ENCODE measurements at places on chromosomes 2 and 18.

DNA sequence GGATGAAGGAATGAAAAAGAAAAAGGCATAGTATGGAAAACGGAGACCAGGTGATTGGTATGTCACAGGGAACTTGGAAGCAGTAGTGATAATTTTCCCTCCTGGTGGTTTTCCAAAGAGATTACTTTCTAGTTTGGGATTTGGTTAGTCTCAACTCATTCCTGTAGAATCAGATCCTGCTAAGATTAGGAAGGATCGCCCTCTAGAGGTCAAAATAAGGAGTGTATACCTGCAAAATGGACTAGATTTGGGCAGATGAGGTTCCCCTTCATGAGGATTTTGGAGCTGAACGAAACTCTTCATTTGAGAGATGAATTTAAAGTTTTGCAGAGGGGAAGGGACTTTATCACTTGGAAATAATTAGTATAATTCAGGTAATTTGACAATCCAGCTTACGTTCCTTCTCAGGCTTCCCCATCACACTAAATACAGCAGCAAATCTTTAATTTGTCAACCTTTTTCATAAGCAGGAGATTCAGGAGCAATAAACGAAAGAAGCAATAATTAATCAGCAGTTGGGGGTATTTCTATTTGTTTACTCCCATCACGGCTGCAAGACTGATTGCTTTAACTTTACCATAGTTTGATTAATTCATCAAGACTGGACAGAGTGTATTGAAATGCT, 65.2 kb downstream of the CCDC195 start:
- DNase-seq, result no peak

GRCh38 chr2:209582281-209582680, 158.4 kb downstream of the MAP2 start:
- no peak for DNase-seq

DNA sequence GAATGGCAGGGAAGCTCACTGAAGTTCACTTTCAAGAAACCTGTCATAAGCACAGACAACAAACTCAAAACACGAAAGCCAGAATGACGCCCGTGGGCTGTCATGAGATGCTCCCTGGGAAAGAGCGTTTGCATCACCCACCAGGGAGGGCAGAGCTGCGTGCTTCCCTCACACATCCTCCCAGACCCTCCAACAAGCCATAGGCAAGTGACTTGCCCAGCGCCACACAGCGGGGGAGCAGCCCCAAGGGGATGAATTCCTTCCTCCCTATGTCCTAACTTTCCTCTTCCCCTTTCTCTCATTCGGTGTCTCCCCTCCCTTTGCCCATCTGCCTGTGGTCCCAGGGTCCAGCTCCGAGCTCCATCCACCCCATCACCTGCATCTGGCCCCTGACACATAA, 10.7 kb downstream of the BIN1 start:
- DNase-seq, result no peak

DNA sequence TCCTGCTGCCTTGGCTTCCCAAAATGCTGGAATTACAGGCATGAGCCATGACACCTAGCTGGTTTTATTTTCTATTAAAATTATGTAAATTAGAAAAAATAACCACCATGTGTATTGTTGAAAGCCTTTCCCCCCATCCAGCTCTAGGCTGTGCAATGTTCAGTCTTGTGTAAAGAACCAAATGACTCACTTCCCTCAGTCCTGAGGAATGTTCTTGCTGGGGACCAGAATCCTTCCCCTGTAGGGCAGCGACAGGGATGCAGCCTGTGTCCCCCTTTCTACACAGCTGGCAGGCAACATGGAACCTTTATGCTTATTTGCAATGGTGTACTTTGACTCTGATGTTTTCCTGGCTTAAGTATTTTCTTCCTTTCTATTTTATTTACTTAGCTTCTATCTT, 29.4 kb downstream of the AOX1 start:
- DNase-seq, result no peak

GRCh38 chr2:45706033-45706432, 54.6 kb downstream of the PRKCE start:
- no peak for DNase-seq

DNA sequence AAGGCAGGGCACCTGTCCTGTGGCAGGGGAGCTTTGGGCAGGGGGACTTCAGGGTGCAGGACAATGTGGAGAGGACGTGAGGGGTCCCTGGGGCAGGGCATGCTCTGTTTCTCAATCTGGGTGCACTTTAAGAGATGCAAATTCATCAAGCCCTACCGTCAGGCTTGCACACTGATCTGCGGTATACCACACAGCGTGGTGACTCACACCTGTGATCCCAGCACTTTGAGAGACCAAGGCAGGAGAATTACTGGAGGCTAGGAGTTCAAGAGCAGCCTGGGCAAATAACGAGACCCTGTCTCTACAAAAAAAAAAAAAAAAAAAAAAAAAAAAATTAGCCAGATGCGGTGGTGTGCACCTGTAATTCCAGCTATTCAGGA, 10.2 kb upstream of the GPC1 start:
- no peak for DNase-seq

- no peak for DNase-seq
Observed at GRCh38 chr2:96933305-96934181, 52.8 kb downstream of the FAM178B start.
